ENCODE measurements at places on chromosomes 11 and 22.
A peak's percentile ranks its signal among the peaks of the same experiment; 100 is the strongest.

DNA sequence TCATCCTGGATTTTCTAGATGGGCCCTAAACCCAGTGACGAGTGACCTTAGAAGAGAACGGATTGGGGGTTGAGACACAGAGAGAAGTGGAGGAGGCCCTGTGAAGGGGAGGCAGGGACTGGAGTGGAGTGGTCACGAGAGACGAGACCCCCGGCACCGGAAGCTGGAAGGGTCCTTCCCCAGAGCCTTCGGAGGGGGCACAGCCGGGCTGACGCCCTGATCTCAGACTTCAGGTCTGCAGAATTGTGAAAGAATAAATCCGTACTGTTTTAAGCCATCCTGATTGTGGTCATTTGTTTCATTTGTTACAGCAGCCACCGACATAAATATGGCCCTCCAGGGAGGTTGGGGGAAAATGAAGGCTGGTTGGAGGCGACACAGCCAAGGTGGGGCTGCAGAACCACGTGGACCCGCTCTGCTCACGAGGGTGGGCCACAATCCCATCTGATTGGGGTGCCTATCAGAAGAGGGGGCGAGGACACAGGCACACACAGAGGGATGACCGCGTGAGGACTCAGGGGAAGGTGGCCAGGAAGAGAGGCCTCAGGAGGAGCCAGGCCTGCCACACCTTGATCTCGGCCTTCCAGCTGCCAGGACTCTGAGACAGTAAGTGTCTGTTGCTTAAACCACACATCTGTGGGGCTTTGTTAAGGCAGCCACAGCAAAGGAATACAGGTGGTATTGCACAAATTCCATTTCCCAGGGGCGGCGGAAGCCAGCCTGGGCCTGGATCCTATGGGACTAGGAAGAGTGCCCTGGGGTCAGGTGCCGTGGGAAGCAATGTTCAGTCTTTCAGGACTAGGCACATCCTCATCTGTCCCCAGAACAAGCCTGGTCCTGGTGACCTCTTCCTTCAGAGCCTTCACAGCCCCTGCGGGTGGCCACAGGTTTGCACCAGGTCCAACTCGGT, 73.3 kb upstream of the SHANK2 start:
- DNase-seq = no peak

GRCh38 chr22:42442748-42443147, 10.5 kb upstream of the NFAM1 start:
- DNase-seq = no peak

DNA sequence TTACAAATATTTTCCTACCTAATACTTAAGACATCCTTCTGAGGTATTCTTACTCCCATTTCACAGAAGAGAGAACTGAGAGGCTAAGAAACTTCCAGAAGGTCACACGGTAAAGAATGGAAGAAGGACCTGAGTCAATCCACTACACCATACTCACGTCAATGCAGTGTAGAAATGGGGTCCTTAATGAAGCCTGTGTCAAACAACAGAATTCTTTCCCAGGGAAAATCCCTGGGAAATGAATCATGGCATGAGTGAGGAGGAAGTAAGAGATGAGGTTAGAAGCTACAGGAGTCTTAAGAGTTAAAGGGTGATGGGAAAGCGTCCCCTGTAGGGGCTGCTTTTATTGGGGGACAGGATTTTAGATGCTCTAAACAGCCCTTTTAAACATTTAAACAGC, 147.9 kb downstream of the C11orf91 start:
- DNase-seq = no peak

GRCh38 chr11:100827934-100828661, 141.0 kb downstream of the ARHGAP42 start:
- peak; percentile 45 for DNase-seq

GRCh38 chr11:121143921-121144320, 42.9 kb downstream of the TECTA start:
- DNase-seq = no peak

GRCh38 chr11:62466444-62466843, 47.6 kb downstream of the SCGB1A1 start:
- no peak for DNase-seq

GRCh38 chr11:118980191-118980881, 8.8 kb downstream of the FOXR1 start:
- no peak for DNase-seq

DNA sequence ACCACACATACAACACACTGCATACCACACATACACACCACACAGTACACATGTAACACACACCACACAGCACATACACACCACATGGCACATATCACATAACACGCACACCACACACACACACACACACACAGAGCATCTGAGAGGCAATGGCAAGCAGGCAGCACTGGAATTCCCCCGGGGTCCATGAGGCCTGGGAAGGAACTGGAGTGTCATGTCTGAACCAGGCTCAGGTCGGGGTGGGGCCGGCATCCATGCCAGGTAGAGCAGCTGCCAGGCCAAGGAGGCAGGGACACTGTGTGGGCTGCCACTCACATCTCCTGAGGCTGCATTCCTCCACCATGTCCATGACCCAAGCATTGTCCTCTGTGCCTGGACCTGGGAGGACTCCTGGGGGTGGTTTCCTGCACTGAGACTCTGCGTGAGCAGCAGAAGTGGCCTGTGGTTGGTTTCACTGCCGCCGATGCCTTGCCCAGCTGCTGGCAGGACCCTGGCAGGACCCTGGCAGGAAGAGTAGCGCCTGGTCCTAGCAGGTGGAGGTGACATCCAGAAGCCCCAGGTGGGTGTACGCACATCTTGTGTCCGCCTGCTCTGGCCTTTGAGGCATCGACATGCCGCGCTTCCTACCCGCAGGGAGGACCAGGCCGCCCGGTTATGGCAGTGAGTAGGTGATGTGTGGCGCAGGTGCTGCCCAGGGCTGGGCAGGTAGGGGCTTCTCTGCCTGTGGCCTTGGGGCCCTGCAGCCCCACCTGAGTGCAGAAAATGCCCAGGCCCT, 1280.4 kb downstream of the TBC1D22A start:
- DNase-seq = no peak

GRCh38 chr22:38694940-38695339, 5.8 kb downstream of the JOSD1 start:
- DNase-seq = no peak

- DNase-seq = peak; percentile 15
Measured at GRCh38 chr11:61897387-61898246, 6.3 kb upstream of the FADS3 start.

- no peak for DNase-seq
Measured at GRCh38 chr11:107804211-107804610, 54.4 kb downstream of the SLC35F2 start.

DNA sequence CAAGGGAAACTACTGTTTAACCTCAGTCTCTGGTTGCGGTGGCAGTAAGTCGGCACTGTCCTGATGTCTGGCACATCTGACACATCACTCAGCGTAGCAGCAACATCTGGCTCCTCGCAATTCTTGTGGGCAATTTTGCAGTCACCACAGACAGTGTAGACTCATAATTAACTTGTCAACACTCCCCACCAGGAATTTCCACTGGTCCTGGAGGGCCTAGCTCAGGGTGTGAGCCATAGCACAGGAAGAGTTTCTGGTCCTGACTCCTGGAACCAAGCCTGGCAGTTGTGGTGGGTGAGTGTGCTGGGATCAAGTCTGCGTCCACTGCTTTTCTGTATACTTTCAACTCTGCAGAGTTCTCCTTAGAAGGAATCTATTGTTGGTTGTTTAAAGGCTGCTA, 209.7 kb downstream of the SNX19 start:
- DNase-seq = no peak

- no peak for DNase-seq
Measured at GRCh38 chr11:127994736-127995135, 592.6 kb downstream of the ETS1 start.

DNA sequence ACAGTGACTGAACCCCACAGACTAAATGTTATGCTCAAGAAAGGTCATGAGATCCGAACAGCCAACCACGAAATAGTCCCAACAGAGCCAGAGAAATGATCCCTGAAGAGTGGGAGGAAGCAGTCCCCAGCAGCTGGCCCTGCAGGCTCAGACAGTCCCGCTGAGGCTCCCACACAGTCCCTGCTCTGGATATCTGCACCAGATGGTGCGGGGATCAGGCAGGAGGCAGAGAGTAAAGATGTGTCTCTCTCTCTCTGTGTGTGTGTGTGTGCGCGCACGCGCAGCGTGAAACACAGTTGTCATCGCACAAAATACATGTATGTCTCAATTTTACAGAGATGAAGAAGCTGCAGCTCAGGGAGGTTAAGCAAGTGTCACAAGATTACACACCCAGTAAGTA, 27.9 kb downstream of the GUCY1A2 start:
- DNase-seq = no peak

GRCh38 chr11:126815111-126815510, 185.5 kb downstream of the KIRREL3 start:
- DNase-seq = no peak

DNA sequence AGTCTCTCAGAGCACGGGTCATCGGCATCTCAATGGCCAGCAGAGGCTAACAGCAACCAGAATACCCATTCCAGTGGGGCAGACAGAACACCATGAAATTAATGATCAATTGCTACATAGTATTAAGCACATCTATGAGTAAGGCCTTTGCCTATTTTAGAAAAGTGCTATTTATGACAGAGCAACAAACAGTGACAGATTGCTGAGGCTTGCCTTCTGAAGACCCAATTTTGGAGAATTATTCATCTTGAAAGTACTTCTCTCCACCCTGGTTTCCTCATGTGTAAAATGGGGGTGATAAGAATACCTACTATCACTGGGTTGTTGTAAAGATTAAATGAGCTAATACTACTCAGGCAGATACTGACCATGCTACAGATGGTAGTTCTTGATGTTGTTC, 232.7 kb downstream of the TENM4 start:
- no peak for DNase-seq

DNA sequence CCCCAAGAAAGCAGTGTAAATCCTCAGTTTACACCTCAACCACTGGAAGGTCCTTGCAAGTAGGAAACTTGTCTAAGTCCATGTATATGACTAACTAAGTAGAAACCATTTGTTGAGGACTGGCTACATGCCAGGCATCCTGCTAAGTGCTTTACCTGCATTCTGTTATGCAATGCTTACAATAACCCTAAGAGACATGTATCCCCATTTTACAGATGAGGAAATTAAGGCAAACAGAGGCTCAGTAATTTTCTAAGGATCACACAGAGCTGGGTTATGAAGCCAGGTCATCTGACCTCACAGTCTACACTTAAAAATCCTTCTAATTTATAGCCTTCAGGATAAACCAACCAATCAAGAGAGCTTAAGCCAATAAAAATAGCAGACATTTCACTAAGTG, 1.5 kb downstream of the TIMM10 start:
- DNase-seq = no peak

GRCh38 chr11:113992459-113993110, 17.7 kb downstream of the HTR3A start:
- DNase-seq = no peak

- DNase-seq = no peak
Measured at GRCh38 chr11:74288161-74288560, 23.3 kb downstream of the P4HA3 start.

DNA sequence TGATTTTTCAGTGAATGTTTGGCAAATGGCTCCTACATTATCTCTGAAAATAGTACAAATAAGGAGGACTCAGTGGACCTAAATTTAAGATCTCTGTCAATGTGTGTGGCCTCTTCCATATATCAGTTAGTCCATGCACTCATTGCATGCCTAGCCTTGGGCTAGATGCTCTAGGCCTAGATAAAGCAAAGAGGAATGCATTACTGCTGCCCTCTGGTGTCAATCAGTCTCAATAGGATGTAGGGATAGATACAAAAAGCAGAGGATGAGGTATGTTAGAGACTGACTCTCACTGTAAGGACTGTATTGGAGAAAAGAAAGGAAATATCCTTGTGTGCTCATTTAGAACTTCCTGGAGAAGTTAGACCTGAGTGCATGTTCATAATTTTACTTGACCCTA, 42.0 kb downstream of the MS4A2 start:
- peak; percentile 19 for DNase-seq

- DNase-seq = no peak
Measured at GRCh38 chr11:7522121-7522520, 8.3 kb downstream of the PPFIBP2 start.

- DNase-seq = no peak
Measured at GRCh38 chr22:18028817-18029527, 4.6 kb upstream of the MICAL3 start.

- no peak for DNase-seq
Measured at GRCh38 chr11:115497303-115497702, 6.9 kb downstream of the CADM1 start.

GRCh38 chr11:110279881-110280280, 16.5 kb downstream of the RDX start:
- no peak for DNase-seq

DNA sequence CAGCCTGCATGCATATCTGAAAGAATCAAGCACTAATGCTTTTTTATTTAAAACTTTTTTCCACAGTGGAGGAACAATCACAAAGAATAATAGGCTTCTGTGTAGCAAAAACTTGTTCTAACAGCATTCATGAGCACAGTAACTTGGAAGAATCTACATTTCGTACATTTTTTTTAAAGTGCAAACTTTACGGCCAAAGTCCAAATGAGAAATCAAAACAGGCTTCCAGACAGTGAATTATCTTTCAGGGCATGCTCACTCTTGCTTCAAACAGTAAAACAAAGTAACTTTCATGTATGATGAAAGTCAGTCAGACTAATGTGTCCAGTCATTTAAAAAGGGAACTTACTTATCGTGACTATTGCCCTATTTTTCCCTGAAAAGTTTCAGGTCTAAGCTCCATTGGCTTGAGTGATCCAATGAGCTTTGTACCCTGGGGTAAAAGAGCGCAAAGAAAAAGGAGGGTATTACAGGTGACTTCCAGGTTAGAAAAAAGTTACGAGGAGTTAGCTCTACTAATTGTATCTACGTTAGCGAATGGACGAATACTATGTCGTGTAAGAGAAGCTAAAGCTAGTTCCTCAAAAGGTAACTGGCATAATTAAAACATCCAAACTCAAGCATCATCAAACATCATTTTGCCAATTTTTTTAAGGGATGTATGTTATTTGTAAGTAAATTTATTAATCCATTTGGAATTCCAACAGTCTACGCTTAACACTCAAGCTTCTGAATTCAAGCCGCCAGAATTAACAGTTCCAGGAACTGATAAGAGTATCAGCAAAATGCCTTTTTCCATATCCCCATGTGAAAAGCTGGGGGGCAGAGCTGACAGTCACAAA, 1.7 kb downstream of the PICALM start:
- no peak for DNase-seq

- DNase-seq = no peak
Measured at GRCh38 chr11:57763568-57763967, 2.0 kb downstream of the CTNND1 start.

DNA sequence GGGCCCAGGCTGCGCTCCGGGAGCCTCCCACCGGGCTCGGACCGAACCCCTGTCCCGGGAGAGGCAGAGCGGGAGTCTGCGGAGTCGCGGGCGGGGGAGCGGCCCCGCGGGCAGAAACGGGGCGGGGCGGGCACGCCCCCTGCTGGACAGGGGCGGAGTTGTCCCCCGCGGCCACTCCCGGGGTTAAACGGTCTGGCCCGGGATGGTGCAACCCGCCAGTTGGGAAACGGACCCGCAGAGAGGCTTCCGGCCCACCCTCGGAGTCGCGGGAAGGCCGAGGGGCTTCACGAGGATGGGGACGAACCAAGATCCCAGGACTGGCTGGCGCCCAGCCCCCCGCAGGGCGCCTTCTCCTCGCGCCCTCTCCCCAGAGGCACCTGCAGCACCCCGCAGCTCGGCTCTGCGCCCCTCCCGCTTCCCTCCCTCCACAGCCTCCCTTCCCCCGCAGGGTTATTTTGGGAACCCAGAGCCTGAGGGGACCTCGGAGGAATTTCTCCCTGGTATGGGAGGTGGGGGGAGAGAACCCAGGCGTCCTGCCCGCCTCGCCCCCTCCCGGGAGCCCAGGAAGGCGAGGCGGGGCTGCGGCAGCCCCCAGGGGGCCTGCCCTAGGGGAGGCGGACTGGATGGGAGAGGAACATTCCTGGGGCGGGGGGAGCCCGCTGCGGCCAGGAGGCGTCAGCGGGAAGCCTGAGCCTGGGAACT, 902 bp downstream of the RASGRP2 start:
- no peak for DNase-seq
